ENCODE measurements at places on chromosomes 6 and 20. TPM values are rescaled to one million over a fixed set of nuclear protein-coding genes. Genes with fewer than 3 reads are reported as not detected.

Gene PHIP
- 42.5 TPM for total RNA-seq

Gene ADAM33
- total RNA-seq: not detected

Gene MRPS26
- total RNA-seq: 16.8 TPM

Gene TGM2
- 0.37 TPM for total RNA-seq

Gene CST1
- total RNA-seq: not detected

Gene DSP
- total RNA-seq: 0.05 TPM

Gene ULBP2
- 3.7 TPM for total RNA-seq

Gene CTCFL
- total RNA-seq: not detected

Gene POU3F2
- total RNA-seq: not detected

Gene C6orf58
- not detected for total RNA-seq

Gene GSTA2
- not detected for total RNA-seq

Gene TBXT
- not detected for total RNA-seq

Gene CGA
- total RNA-seq: not detected

Gene HLA-A
- total RNA-seq: 2,242 TPM

Gene NOX3
- total RNA-seq: not detected

Gene PKIB
- 1.2 TPM for total RNA-seq

Gene SEMG1
- not detected for total RNA-seq

Gene NRSN2
- total RNA-seq: 0.89 TPM

Data from T-helper 17 cell (primary cell).